Stimulated activated CD4-positive, alpha-beta T cell treated with anti-CD3 and anti-CD28 coated beads, Interleukin-4, amount 100 ng/mL, for 24 hours (primary cell): ENCODE measurements at places on chromosomes 5 and 9.

DNA sequence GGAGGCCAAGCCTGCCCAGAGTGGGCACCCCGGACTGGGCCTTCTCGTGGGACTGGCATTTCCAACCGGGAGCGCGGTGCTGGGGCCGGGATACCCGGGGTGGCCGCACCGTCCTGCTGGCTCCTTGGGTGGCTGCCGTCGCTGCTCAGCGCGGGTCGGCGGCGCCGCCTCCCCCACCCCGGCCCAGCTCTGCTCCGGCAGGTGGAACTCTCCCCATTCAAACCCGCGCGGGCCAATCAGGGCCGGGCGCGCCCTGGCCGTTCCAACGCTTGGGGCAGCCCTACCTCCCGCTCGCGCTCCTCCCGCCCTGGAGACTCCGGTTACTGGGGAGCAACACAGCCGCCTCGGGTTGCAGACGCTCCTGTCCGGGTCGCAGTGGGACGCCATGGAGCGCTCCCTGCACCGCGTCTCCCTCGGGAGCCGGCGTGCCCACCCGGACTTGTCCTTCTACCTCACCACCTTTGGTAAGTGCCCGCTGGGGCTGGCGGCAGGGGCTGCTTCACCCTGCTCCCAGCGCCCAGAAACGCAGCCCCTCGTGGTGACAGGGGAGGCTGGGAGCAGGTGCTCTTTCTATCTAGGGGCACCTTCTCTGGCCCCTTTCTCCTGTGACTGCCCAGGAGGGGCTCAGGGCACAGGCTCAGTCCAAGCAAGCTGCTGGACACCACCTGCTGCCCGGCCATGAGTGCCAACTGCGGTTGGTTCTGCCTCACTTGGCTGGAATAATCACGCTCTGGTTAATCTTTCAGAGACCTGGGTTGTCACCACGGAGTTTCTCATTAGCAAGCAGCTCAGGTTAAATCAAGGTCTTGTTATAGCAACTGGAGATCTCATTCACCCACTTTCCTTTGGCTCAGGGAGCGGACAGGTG is at the start of gene RGS3:
TSS of gene RGS3 (plus strand) at position 310 of the 868 bp plus-strand sequence. CDS start at position 386, 76 bp downstream.
- DNase-seq: no peak

DNA sequence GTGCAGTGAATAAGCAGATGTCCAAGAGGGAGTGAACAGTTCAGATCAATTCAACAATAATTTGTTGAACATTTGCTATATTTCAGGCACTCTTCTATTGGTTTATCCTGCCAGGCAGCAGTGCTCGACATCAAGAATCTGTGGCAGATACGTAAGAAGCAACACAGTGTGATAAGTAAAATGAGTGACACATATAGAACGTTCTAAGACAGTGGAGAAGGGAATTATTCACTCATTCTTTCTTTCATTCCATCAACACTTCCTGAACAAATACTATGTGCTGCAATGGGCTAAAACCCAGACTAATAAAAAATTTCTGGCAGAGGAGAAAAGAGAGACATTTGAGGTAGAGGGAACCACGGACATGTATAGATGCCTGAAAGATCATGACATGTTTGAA is 89.9 kb upstream of the GLIS3 start:
- DNase-seq: no peak

- peak; percentile 1 for DNase-seq
These were observed 119.4 kb downstream of the WNK2 start for GRCh38 chr9:93303258-93303771.

GRCh38 chr9:136787690-136788400 is 3.3 kb upstream of the TMEM141 start:
- DNase-seq: peak; percentile 81

DNA sequence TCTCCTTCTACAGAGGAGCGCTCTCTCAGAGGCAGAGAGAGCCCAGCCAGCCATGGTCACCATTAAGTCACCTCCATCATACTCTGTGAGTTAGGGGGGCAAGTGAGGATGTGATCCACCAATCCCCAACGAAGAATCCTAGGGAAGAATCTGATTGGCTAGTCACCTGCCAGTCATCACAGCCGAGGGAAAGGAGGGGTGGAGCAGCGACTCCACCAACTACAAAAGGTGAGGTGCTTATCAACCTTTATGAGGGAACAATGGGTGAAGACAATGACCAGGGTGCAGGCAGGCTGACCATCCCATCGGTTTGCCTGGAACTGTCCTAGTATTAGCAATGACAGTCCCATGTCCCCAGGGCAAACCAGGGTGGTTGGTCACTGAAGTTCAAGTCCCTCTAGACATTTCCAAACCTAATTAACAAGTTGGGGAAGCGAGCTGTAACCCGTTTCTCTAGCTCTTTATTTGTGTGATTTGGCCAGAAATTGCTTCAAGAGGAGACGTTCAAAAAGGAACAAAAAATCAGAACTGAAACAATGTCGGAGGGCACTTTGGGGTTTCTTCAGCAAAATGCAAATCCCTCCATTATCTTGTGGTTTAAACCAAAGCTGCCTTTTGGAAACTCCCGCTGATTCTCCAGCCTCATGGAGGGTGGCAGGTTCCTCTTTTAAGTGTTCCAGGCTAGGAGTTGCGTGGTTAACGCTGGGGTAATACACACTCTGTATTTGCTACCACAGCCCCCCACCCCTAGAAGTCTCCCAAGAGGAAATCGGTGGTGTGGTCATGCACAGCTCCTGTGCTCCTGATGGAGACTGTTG is 18.8 kb upstream of the FCN1 start:
- no peak for DNase-seq

- DNase-seq: no peak
These were observed 48.0 kb downstream of the UBE2QL1 start for GRCh38 chr5:6496636-6497035.

DNA sequence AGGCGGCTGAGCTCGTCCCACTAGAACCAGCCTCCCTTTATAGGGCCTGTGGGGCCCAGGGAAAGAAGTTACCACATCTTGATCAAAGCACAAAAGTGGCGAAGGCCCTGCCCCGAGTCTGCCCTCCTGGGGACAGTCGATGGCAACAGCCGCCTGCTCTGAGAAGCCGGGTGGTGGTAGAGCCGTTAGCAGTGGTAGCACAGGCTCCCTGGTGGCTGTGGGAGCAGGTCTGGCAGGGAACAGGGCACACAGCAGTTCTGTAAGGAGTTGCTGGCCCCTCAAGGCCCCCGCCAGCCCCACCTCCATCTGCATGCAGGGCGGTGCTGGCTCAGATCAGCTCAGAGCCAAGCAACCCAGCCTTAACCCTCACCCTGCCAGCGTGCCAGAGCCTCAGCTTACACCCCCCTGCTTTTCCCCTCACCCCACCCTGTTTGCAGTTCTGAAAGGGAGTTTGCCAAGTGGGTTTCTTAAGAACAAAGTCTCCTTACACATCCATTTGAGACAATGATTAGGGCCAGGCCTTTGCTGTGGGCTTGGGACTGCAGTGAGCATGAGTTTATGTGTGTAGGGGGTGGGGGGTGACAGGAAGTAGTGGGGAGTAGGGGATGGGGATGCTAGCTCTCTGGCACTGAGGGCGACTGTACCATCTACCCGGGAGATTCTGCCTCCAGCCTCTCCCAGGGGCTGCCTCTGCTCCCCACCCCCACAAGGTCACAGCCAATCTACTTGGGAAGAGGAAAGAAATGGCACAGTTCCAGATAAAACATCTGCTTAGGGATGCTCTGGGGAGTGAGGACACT is 11.8 kb downstream of the ACSL6 start:
- DNase-seq: no peak

GRCh38 chr9:133484671-133485437 is 6.0 kb upstream of the SLC2A6 start:
- DNase-seq: no peak

- DNase-seq: no peak
These were observed 48.0 kb downstream of the SARDH start for GRCh38 chr9:133690081-133690561.

GRCh38 chr9:21872696-21873095 is 70.3 kb downstream of the MTAP start:
- no peak for DNase-seq

- no peak for DNase-seq
These were observed 1218.7 kb downstream of the EFNA5 start for GRCh38 chr5:106451998-106452397.

- no peak for DNase-seq
These were observed 6.6 kb downstream of the C5orf52 start for GRCh38 chr5:157677931-157678330.

DNA sequence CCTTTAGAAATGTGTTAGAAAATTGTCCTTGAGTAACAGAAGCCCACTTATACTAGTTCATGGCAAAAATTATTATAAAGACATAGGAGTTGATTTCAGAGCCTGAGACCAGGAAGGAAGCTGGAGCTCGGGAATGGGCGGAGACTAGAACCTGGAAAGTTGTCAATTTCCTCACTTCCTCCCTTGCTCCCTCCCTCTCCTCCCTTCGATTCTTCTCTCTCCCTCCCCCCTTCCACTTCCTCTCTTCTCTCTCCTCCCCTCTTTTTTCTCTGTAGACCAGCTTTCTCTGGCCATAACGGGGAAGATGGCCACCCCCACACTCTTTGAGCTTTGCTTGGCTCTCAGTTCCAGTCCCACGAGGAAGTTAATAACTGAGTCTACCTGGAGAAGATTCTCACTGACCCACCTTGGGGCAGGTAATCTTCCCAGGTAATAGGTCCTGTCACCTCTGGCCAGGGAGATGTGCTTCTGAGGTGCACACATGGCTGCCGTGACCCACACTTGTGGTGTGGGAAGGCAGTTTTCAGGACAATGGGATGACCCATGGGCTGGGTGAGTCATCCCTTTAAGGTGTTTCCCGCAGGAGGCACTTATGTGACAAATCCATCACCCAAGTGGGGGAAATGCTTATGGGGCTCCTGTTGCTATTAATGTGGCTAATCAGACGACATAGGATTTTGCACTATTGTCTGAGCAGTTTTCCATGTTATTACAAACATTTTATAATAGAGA is 78.7 kb downstream of the HSPA4 start:
- DNase-seq: no peak

GRCh38 chr9:113934829-113935676 is 58.9 kb downstream of the ZNF618 start:
- no peak for DNase-seq

DNA sequence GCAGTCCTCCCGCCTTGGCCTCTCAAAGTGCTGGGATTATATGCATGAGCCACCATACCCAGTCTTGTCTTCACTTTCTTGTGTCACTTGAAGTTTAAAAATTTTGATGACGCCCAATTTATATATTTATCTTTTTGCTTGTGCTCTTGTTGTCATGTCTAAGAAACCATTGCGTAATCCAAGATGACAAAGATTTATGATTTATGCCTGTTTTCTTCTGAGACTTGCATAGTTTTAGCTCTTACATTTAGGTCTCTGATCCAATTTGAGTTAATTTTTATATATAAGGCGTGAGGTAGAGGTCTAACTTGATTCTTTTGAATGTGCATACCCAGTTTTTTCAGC is 18.6 kb downstream of the ANKHD1 start:
- DNase-seq: no peak

DNA sequence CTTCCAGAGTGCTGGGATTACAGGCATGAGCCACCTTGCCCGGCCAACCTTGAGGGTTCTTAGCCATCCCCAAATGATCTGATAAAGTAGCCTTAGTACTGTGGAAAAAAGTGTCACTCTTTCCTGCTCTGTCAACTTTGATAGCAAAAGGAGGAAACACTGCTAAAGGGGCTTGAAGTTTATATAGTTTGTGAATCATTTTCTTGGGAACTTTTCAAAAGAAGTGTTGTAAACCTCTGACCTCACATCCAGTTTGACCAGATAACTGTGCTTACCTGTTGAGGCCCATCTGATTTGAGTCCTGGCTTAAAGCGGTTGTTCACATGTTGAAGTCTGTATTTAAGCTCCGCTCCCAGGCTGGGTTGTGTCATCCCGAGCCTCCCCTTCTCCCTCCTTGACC is 303.3 kb downstream of the DOCK8 start:
- DNase-seq: no peak
